ENCODE measurements at places on chromosomes 1 and 21.

GRCh38 chr1:17397910-17398695 lies 26.1 kb downstream of the PADI6 start:
- no peak for DNase-seq

DNA sequence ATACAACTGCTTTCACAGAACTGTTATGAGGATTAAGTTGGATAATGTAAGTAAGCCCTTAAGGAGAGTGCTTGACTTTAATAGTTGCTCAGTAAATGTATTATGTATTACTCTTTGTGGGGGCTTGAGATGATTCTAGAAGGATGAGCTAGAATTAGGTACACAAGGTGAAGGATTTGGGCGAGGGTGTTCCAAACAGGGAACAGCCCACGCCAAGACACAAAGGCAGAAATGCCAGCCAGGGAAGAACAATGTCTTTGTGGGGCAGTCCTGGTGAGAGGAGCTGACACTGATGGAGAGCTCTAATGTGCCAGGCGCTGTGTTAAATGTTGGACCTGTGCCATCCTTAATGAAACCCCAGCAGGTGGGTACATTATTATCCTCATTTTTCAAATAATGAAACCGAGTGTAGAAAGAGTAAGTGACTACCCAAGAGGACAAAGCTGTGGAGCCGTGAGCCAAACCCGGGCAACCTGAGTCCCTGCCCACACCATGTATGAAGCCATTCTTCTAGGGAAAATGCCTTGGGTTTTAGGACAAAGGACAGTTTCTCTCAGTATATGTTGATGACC lies 362.4 kb downstream of the HHAT start:
- DNase-seq: no peak

DNA sequence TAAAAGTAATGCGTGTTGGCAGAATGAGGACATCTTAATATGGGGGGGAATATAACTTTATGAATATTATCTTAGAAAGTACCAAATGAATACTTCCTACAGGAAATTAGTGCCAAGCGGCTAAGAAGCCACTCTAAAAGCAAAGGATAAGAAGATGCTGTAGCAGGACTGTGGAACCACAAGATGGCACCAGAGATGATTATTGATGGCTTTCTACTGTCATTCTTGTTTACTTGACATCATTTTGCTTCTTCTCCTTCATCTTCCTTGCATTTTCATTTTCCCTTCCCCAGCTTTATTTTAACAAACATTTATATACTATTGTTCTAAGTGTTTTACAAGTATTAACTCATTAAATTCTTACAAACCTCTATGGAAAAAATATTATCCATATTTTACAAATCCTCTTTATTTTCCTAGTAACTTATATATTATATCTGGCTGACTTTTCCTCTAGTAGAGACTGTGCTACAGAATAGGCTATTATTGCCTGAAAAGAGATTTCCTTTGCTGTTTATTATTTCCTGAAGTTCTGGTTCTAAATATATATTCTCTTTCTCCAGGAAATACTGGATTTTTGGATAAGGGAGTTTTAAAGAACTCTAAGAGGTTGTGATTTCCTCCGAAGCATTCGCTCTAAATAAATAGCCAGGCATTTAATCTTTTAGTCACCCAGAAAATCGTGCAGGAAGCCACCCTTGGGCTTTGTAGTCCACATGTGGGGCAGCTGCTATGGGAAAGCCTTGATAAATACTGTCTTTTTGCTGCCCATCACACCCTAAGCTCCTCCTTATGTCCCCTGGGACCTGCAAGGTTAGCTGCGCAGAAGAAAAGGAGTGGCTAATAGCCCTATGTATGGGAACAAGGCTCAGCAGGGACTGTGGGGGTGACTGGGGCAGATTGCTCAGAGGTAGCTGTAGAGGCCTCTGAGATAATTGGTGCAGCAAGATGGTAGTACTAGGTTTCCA lies 69.8 kb downstream of the TPR start:
- DNase-seq: no peak

DNA sequence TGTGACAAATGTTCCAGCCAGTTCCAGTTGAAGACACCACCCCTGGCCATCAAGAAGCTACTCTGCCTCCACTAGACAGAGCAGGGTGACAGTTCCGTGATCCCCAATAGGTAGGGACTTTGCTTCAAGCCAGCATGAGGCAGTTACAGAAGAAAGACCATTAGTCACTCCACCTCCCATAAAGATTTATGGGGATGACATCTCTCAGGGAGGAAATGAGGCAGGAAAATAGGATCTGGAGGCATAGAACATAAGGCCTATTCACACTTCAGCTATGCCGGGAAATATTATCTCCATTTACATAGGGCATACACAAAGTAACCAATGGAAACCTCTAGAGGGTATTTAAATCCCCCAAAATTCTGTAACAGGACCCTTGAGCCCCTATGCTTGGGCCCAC lies 3.5 kb upstream of the GBP7 start:
- no peak for DNase-seq
